ENCODE measurements at places on chromosomes 16 and 17.

- no peak for DNase-seq
Observed at GRCh38 chr17:38710985-38711384, 5.9 kb downstream of the MLLT6 start.

GRCh38 chr17:17887752-17888304 lies 51.0 kb upstream of the SREBF1 start:
- DNase-seq = no peak

GRCh38 chr17:59365383-59365981 lies 34.0 kb downstream of the YPEL2 start:
- no peak for DNase-seq

- DNase-seq = peak; percentile 53
Observed at GRCh38 chr17:80847496-80848230, 144.0 kb upstream of the CHMP6 start.

DNA sequence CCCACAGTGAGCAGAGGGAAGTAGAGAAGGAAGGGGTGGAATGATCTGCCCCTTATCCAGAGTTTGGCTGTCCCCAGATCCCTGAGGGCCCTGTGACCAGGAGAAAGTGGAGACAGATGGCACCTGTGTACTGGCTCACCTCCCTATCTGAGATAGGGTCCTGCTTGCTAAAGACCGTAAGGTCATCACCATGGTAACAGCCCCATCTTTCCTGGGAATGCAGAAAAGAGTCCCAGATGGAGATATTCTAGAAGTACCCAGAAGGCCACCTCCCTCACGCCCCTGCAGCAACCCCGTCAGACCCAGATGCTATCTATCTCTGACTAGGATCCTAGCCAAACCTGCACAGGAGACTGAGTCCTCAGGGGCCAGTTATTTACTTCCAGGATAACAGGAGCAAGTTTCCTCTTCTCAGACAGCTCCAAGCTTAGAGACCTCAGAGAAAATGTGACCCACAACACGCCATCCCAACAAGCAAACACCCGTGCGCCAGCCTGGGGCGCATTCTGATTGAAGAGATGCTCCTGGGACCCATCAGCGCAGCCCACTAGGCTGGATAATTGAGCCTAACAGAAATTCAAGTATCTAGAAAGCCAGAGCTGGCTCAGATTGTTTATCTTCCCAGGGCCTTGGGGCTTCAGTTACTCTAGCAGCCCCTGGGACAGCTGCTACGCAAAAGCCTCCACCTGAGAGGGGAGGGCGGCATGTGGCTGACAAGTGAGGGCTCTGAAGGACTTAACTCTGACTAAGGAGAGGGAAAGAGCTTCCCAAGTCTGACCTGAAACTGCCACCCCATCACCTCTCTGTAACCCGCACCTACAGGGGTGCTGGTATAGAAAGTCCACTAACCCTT lies 1.9 kb downstream of the ORMDL3 start:
- DNase-seq = no peak

GRCh38 chr16:79267781-79268180 lies 332.8 kb downstream of the MAF start:
- peak; percentile 68 for DNase-seq

DNA sequence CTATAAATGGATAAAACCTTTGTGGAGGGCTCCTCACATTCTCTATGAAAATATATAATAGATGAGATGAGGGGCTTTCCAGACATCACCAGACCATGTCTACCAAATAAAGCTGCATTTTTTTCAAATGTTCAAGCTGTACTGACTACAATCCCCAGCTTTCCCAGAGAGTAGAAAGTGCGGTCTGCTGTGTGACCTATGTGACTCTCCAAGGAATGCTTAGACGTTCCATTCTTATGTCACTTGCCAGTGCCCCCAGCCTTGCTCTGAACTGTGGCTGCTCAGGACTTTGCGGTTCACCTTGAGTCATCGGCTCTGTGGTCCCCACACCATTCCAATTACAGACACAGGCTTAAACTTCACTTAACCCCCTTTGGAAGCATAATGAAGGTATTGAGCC lies 47.8 kb upstream of the SCNN1B start:
- DNase-seq = no peak

GRCh38 chr17:65278050-65278819 lies 141.1 kb downstream of the RGS9 start:
- DNase-seq = peak; percentile 15

- DNase-seq = no peak
Observed at GRCh38 chr17:32783602-32784001, 93.3 kb downstream of the MYO1D start.

DNA sequence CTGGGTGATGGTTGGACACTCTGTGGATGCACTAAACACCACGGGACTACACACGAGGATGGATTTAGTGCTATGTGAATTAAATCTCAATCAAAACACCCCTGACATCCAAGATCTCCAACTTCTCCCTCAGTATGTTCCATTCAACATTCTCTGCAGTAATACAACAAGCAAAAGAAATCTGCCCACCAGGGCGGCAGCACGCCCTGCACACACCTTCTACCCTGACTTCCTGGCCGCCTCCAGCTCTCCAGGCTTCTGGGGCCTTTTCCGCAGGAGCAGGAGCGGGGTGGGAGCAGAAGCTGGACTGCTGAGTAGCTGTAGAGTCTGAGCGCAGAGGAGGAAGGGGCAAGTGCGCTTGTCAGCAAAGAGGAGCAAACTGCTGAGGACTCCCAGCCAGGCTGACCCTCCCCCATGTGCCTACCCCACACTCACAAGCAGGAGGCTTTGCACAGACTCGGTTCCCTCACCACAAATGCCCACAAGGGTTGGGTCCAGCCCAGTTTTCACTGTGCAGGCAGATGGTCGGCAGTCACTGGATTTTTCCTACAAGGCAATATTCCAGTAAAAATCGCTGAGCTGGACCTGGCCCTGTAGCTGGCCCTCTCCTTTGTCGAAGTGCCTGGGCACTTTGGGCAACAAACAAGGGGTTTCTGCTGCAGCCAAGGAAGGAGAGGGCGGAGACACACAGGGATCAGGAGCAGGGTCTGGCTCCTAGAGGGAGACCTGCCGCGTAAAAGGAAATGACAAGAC lies 22.8 kb downstream of the ZDHHC7 start:
- no peak for DNase-seq

GRCh38 chr17:28272166-28272565 lies 46.8 kb upstream of the TMEM97 start:
- DNase-seq = no peak

- DNase-seq = peak; percentile 33
Observed at GRCh38 chr16:48158296-48158695, 2.5 kb upstream of the ABCC12 start.

GRCh38 chr16:63185235-63185780 lies 1149.1 kb upstream of the CDH8 start:
- no peak for DNase-seq

DNA sequence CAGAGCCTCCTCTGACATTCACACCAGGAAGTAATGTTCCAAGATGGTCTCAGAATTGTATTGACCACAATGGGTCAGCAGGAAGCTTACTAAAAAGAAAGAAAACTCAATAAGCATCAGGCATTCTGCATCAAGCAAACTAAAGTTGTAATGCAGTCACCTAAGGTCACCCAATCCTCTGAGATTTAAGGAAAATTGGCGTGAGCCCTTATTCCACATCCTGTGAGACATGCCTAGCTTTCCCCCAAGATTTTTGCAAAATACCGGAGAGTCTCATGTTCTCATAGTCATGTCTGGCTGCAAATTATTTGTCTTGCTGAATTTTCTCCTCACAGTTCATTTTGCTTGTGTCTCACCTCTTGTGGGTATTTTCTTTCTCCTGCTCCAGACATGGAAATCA lies 417.1 kb upstream of the SOX9 start:
- no peak for DNase-seq

DNA sequence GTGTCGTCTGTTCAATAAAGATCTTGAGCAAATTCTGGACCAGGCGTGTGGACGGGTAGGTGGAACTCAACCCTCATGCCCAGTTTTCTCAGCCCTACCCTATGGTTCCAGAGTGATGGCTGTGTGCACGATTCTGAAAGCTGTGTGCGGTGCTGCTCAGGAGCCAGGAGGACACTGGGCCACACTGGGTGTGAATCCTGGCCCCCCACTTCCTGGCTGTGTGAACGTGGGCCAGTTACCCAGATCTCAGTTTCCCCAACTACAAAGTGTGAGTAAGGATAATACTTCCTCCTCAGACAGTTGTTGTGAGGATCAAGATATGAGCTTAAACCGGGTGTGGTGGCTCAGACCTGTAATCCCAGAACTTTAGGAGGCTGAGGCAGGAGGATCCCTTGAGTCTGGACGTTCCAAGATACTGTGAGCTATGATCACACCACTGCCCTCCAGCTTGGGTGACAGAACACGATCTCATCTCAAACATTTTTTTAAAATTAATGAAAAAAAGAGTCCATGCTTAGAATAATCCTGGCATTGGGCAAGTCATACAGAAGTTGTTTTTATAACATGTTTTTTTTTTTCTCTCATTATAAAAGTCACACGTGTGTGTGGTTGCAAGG lies 14.7 kb upstream of the MPRIP start:
- DNase-seq = no peak

DNA sequence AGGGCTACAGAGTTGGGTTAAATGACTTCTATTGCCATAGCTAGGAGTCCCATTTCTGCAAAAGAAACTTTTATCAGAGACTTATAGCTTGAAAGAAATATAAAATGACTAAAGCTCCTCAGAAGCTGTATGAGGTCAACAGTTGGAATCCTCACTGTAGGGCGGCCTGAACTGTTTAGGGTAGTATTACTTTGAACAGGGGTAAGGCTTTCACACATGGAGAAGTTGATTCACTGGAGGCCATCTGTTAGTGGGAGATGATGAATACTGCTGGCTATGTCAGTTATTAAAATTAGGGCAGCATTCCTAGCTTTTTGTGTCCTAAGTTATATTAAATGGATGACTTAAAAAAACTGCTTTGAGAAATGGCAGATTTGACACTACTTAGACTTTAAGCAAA lies 6.0 kb downstream of the TTC19 start:
- no peak for DNase-seq

DNA sequence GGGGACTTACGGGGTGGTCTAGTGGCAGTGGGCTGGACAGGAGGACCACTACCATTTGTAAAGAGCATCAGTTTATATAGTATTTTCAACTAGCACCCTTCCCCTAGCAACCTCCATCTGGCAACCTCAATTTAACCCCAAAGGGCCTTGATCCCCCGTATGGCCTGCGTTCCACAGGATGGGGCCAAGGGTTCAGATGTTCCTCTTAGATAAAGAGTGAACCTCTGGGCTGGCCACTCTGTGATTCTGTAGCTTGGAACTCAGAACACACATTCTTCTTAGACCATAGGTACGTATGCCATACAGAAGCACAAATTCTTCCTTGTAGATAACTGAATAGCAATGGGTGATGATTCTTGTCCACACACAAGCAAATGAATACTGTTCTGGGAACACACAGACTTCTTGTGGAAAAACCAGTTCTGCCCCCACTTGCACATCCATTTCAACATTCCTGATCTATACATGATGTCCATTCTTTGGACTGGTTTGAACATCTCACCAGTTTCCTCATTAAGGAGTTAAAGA lies 1.9 kb upstream of the GGA2 start:
- no peak for DNase-seq

- DNase-seq = no peak
Observed at GRCh38 chr16:14300705-14301168, 229.6 kb downstream of the MRTFB start.

DNA sequence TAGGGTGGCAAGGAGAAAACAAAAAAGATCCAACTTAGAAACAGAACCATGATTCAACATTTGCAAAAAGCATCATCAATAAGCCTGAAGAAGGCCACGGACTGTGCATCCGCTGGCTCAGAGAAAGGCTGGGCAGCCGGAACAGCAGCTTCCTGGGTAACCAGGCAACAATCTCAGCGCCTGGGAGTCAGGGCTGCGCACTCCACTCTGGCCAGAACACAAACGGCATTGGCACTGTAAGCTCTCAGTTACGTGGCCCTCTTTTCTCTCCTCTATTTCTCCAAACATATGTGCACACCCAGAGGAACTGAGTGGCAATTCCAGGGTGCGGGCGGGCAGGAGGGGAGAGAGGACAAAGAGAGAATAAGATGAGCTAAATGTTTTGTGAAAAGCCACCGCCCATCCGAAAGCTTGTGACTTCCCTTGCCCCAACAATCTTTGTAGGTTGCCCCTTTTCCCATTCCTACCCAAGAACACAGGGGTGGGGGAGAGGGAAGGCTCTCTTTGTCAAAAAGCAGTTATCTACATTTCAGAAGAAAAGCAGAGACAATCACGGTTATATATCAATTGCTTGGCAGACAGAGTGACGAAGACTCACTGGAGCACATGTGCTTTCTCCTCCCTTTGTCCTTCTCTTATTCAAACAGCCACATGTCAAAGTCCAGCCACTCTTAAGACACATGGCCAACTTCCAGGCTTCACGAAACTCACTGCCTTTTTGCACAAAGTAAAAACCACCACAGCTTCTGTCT lies 6.6 kb upstream of the GHDC start:
- no peak for DNase-seq

DNA sequence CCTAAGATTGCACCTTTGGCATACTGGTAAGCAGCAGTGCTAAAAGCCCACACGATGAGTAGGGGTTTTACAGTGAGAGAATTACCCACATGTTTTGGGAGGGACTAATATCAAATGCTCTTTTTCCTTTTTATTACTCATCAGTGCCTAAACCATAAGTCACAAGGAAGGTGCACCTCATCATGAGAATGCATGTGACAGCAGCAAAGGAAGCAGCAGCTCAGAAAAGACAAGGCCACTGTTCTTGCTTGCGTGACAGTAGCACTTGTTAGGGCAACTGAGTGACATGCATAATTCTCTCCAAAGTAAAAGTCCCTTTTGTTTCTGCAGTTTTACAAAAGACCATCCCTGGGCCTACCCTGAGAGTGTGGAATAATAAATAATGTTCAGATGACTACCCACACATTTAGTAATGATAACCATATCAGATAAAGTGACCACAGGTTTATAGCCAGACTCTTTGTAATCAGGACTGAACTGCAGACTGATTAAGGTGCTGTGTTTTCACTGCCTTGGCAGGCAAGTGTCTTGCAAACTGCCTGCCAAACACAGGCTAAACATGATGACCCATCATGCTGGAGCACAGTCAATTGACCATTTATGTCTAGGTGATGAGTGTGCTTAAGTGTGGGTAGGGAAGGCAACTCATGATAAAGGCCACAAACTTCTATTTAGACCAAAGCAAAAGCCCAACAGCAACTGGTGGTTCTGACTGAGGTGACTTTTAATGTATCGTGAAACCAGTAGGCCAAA lies 1751.4 kb downstream of the TP53TG3F start:
- DNase-seq = no peak

DNA sequence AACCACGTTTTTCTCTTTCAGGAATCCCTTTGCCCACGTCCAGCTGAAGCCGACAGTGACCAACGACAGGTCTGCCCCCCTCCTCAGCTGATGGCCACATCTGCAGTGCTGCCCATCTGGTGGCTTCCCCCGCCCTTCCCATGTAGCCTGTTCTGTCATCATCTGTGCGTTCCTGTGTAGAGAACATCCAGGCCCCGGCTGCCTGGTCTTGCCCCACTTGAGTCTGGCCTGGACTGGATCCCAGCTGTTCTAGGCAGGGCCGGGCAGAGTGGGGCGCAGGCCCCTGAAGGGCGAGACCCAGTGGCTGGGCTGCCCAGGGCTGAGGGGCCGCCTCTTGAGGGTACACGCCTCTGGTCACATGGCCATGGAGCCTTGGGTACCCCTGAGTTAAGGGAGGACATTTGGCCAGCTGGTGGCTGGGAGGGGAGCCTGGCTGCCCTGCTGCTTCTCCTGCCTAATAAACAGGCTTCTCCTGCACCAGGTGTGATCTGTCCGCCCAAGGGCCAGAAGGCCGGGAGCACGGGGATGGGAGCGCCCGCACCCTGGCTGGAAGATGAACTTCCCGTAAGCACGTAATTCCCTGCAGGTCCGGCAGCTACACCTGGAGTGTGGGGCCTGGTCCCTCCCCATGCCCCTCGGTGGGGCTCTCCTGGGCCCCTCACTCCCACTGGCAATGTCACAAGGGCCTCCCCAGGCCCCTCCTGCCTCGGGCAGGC lies 49.4 kb upstream of the PVALEF start:
- DNase-seq = no peak

- DNase-seq = no peak
Observed at GRCh38 chr17:45828582-45829133, 16.0 kb upstream of the SPPL2C start.

Measured in stimulated activated CD4-positive, alpha-beta T cell treated with anti-CD3 and anti-CD28 coated beads, Interleukin-15, amount 100 ng/mL, for 48 hours (primary cell).